ENCODE measurements at places on chromosomes 6 and 20.
A peak's percentile ranks its signal among the peaks of the same experiment; 100 is the strongest.

GRCh38 chr20:51636123-51636522 is 93.6 kb upstream of the NFATC2 start:
- DNase-seq, result no peak

GRCh38 chr20:57464642-57465211 is 60.2 kb downstream of the CTCFL start:
- no peak for DNase-seq

- DNase-seq, result no peak
Measured at GRCh38 chr6:37125774-37126492, 44.0 kb upstream of the PIM1 start.

- DNase-seq, result no peak
Measured at GRCh38 chr6:26478985-26479278, 21.2 kb upstream of the BTN1A1 start.

GRCh38 chr6:14177413-14178082 is 60.0 kb downstream of the CD83 start:
- DNase-seq, result no peak

GRCh38 chr6:111337829-111338236 is 145.2 kb downstream of the REV3L start:
- DNase-seq, result no peak

GRCh38 chr20:48758206-48758820 is 69.5 kb downstream of the PREX1 start:
- peak; percentile 58 for DNase-seq

DNA sequence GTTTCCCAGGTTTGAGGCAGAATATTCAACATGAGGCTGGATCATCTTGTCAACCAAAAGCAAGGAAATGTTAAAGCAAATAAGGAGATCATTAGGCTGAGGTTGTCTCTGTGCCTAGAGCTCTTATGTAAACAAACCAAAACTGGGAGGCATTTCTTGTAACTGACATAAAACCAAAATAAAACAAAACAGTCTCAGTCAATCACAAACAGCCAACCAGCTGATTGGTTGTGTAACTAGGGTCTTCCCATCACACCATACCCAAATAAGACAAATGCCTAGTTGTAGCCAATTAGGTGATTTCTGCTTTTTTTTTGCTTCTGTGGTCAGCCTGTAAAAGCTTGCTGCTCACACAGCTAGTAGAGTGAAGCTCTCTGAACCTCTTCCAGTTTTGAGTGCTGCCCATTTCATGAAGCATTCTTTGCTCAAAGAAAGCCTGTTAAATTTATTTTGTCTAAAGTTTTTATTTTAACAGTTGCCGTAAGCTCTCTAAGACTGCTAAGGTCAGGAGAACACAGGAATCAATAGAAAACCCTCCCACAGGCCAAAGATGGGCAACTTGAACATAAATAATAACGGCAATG is 8.9 kb upstream of the FITM2 start:
- DNase-seq, result no peak

GRCh38 chr20:33788351-33789049 is 22.6 kb upstream of the CHMP4B start:
- DNase-seq, result no peak

DNA sequence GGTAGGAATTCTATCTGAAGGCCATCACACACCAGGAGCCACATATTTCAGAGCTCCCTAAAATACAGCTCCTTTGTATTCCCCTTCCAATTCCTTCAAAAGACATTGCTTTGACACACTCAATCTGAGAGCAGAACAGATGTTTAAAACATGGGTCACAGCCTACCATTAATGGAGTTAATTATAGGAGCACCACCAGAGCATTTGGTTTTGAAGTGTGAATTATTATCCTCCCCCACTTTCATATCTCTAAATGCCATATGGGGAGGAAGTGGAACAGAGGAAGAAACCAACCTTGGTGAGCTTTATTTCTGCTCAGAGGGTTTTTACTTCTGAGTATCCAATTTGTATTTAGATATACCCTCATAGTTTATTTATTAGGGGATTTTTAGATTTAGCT is 50.7 kb upstream of the TNFRSF21 start:
- DNase-seq, result no peak

- no peak for DNase-seq
Measured at GRCh38 chr6:43086022-43086658, 10.0 kb downstream of the PTK7 start.

DNA sequence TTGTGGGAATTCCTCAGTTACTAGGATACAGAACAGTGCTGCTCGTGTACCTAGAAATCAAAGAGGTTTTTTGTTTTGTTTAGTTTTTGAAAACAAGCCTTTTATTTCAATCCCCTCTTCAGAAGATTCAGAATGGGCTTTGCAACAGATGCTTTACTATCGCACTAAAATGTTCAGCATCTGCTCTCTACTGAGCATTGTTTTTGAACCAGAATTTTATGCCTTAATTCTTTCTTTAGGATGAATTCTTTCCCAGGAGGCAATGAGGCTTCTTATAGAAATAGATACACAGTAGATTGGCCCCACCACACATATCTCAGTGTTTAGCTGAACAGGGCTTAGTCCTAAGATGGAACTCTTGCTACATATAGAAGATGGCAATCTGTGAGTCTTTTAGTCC is 95.9 kb upstream of the SPACA1 start:
- DNase-seq, result no peak

DNA sequence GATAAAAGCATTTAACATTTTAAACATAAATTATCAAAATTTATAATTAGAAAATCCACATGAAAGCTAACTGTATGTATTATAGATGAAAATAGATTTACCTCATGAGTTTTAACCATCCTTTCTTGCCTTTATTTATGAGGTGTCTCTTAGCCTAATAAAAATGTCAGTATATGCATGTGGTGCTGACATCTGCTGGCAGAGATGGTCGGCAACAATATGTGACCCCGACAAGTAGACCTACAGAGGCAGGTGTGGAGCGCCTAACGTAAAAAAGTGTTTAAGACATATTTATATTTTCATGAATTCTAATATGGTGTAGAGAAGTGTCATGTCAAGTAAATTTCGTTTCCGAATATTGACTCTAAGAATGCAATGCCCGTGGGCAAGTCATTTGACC is 149.0 kb upstream of the FUT9 start:
- no peak for DNase-seq

- DNase-seq, result no peak
Measured at GRCh38 chr6:78438135-78438534, 429.2 kb upstream of the IRAK1BP1 start.

- no peak for DNase-seq
Measured at GRCh38 chr6:107348224-107348623, 111.1 kb downstream of the PDSS2 start.

DNA sequence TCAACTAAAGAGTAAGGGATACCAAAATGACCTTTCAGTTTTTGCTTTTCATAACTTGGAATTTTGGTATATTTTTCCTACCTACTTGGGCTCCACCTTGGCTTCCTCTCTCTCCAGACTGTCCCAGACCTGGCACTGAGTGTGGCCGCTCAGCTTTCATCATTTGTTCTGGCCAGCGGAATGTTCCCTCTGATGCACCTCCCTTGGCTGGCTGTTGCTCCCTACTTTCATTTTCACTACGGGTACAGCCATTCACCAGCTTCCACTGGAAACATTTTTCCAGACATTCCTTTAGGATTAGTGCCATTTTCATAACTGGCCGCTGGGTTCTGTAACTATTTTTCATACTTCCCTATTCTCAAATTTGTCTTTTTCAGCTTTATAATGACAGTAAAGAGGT is 487.4 kb downstream of the TENT5A start:
- DNase-seq, result no peak

GRCh38 chr6:138291036-138291848 is 73.0 kb upstream of the PBOV1 start:
- DNase-seq, result no peak

GRCh38 chr6:68144667-68145066 is 490.4 kb upstream of the ADGRB3 start:
- DNase-seq, result no peak

DNA sequence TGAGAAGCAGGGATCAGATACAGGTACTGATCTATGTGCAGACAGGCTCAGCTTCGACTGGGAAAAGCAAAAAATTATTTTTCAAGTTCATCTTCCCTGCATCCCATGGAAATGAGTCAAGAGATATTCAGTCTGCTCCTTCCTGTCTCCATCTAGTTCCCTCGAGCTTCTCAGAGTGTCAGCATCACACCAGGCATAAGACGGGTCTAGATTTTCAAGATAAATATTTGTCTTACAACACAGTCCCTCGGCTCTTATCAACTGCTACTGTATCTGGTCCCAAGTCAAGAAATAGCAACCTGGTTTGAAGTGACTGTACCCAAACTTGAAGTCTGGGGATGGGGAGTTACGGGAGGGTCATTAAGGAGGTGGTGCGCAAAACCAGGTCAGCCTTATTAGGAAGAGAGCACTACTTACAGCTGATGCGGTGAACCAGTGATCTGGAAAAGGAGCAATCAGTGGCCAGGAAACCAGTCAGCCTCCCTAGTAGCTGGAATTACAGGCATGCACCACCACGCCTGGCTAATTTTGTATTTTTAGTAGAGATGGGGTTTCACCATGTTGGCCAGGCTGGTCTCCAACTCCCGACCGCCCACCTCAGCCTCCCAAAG is 29.7 kb downstream of the ZMYND8 start:
- DNase-seq, result no peak

DNA sequence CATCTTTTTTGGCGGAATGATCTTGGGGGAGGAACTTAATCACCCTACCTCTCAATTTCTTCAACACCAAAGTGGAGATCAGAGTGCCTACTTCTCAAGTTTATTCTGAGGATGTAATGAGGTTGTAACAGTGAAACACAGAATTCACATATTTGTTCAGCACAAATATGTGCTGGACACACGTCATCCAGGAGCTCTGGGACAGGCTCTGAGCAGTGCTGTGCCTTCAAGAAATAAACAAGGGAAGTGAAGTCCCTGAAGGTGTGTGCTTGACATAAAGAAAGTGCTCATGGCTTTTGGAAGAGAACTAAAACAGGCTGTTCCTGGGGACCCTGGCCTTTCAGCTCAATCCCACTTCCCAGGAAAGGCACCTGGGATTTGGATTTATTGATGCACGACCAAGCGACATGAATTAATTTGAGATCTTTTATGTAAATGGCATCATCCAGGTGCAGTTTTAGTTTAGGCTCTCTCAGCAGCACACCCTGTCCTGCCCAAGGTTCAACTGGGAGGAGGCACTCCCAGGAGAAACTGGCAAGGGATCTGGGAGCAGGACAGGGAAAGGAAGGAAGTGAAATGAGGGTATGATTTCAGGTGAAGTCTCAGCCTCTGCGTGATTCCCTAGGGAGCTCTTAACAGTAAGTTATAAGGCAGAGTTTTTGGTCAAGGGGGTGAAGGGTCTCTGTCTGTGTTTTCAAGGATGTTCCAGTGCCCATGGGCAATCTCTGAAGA is 211.0 kb downstream of the FOXA2 start:
- no peak for DNase-seq

DNA sequence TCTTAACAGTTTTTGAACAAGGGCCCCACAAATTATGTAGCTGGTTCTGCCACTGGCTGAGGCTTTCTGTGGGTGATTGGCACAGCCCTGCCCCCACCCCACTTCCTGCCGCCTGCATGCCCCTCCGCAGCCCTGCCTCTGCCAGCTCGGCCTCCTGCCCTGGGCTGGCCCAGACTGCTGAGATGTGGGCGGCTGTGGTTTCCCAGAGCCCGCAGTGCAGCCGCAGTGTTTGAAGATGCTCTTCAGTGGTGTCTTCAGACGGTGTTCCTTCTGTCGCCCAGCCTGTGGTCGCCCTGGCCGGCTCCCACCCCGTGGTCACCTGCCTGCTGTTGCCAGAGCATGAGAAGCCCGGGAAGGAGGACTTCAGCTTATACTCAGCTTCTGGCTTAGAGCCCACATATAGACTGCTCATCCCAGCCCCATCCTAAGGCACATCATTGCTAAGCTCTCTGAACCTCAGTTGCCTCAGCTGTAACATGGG is 154.3 kb downstream of the VEGFA start:
- DNase-seq, result peak; percentile 33

- no peak for DNase-seq
Measured at GRCh38 chr6:114049367-114049966, 78.5 kb upstream of the HDAC2 start.

DNA sequence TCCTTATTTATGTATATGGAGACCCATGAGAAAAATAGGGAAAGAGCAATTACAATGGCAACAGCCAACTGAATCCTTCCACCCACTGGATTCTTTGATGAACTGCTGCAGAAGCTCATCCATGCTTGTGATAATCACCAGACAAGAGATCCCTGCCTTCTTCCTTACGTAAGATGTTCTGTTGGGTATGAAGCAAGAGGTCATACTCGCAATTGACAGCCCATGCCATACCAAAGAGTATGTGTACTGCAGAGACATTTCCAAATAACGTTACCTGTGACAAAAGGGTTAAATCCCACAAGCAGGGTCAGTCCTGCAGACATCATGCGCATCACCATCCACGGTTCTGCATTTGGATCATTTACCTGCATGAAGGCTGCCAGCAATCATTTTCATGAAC is 27.8 kb downstream of the ELOVL5 start:
- DNase-seq, result no peak

GRCh38 chr20:2907519-2907918 is 34.2 kb downstream of the PTPRA start:
- DNase-seq, result no peak

DNA sequence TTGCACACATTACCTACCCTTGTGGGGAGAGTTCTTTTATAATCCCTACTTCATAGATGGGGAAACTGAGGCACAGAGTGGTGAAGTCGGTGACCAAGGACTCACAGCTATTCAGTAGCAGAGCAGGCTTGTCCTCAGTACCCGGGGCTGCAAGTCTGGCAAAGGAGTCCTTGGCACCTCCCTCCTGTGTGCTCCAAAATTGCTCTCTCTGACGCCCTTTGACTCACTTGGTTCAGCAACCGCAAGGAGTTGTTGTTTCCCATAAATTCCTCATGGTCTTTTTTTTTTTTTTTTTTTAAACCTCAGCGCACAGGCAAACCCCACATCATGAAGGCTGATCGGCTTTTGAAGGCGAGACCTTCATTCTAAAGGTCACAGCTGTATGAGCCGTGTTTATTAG is 143.2 kb downstream of the CEBPB start:
- no peak for DNase-seq

DNA sequence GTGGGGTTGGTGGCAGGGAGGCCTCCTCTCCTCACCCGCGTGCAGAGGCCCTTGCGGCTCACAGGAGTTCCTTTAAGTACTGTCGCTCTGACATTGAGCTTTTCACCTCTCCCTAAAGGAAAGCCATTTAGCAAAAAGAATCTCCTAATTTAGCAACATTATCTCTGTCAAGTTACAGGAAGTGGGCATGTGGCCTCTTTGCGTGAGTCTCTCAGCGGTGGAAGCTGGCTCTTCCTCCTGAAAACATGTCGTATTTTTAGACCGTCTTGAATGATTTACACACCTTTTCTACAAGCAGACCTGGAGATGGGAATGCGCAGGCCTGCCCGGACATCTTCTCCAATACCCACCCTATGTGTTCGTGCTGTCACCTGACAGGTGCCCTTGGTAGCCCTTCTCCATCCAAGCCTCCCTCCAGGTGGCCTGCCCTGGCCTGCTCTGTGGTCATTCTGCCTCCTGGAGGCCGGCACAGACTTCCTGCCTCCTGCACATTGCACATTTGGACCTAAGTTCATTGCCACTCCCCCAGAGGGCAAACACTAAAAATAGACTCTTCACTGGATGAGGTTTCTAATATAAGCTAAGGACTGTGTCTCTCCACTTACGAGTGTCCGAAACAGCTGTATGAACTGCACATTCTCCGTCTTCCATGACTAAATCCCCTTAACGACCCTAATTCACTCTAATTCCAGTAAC is 18.5 kb upstream of the PHACTR3 start:
- no peak for DNase-seq

- DNase-seq, result peak; percentile 25
Measured at GRCh38 chr20:56247954-56248782, at the start of gene MC3R. Gene MC3R, plus strand, starts transcription at chr20:56248732. Its CDS starts 112 bp downstream, at chr20:56248844.

Data from CD4-positive, alpha-beta T cell treated with Interleukin-2 at 100 ng/mL for 4 hours (primary cell).